ENCODE measurements at places on chromosomes 11 and 22. TPM values are rescaled to one million over a fixed set of nuclear protein-coding genes. Genes with fewer than 3 reads are reported as not detected.

- no peak for DNase-seq
Observed at GRCh38 chr11:132447761-132448160, 1077.3 kb downstream of the NTM start.

DNA sequence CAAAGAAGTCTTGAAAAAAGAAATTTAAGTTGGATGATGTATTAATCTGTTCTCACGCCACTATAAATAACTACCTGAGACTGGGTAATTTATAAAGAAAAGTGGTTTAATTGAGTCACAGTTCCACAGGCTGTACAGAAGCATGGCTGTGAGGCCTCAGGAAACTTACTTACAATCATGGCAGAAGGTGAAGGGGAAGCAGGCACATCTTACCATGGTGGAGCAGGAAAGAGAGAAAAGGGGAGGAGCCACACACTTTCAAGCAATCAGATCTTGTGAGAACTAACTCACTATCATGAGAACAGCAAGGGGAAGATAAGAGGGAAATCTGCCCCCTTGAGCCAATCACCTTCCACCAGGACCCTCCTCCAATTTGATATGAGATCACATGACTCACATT is 65.7 kb upstream of the AMOTL1 start:
- DNase-seq, result no peak

DNA sequence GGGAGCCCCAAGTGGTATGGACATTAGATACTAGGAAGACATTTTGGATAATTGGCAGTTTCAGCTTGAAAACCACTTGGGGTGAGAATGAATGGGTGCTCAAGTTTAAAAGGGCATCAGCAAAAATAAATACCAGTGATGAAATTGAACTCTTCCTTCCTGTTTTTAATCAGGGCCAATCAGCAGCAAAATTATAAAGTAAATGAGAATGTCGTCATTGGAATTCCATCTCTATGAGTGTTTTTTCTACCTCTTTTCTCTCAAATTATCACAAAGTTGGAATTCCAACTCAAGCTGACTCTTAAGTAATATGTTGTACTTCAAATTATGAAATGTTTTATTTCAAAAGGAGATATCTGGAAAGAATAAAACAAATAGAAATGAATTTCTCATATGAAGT is 730.6 kb downstream of the METTL15 start:
- DNase-seq, result no peak

DNA sequence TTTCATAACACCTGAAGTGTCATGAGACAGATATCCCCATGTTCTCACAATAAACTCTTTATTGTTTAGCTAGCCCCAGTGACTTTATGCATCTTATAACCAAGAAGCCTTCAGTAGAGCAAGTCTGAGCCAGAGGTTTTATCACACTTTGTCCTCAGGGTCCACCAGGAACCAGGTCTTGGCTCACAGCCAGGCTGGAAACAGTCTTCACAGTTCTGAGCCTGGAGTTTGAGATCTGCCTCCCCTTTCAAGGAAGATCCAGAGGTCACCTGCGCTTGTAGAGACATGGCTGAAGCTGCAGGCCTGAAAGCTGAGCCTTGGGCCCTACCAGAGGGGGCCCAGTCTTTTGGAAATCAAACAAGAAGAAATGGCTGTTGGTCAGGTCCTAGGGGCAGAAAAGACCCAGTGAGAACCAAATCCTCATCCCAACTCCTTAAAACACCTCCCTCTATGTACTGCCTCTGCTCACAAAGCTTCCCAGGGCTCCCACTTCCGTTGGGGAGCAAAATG is 3.5 kb downstream of the RRP8 start:
- DNase-seq, result no peak

DNA sequence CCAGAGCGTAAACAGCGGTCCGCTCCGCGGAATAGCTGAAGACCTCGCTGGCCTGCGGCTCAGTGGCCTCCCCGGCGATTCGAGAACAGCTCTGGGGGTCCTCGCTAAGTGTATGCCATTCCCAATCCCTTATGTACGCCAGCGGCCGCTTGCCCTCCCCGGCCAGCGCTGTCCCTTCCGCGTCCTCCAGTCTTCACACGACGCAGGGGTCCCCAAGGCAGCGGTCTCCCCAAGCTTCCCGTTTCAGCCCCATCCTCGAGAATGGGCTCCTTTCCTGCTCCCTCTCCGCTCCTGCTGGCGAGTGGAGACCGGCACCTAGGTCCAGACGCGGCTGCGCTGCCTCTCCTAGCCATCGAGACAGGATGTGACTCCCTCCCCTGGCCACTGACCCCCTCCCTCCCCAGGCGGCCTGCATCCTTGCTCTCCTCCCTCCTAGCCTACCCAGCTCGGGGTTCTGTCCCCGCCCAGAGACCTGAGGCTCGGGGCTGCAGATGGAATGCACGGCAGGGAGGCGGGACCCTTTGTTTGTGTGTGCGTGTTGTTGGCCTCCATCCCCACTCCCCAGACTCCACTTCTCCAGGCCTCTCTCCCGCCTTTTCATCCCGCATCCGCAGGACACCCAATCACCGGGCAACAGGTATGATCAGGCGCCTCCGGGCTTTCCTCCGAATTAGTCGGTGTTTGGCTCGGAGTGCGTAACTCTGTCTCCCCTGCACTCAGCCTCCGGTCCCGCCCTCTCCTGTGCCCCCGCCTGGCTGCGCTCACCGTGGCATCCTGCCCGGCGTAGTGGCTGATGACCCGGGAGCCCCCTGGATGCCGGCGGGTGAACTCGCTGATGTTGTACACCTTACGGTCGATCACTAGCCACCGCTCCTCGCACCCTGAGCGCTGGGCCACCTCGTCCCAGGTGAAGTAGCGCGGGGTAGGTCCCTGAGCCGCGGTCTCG is 740 bp downstream of the FADS1 start:
- peak; percentile 81 for DNase-seq

DNA sequence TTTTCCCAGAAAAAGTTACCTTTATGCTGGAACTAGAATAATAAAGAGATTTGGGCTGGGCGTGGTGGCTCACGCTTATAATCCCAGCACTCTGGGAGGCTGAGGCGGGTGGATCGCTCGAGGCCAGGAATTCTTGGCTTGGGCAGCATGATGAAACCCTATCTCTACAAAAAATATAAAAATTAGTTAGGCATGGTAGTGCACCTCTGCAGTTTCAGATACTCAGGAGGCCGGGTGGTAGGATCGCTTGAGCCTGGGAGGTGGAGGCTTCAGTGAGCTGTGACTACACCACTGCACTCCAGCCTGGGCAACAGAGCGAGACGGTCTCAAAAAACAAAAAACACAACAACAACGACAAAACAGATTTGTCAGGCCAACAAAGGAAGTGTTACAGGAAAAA is 119.3 kb upstream of the OR9Q1 start:
- no peak for DNase-seq

DNA sequence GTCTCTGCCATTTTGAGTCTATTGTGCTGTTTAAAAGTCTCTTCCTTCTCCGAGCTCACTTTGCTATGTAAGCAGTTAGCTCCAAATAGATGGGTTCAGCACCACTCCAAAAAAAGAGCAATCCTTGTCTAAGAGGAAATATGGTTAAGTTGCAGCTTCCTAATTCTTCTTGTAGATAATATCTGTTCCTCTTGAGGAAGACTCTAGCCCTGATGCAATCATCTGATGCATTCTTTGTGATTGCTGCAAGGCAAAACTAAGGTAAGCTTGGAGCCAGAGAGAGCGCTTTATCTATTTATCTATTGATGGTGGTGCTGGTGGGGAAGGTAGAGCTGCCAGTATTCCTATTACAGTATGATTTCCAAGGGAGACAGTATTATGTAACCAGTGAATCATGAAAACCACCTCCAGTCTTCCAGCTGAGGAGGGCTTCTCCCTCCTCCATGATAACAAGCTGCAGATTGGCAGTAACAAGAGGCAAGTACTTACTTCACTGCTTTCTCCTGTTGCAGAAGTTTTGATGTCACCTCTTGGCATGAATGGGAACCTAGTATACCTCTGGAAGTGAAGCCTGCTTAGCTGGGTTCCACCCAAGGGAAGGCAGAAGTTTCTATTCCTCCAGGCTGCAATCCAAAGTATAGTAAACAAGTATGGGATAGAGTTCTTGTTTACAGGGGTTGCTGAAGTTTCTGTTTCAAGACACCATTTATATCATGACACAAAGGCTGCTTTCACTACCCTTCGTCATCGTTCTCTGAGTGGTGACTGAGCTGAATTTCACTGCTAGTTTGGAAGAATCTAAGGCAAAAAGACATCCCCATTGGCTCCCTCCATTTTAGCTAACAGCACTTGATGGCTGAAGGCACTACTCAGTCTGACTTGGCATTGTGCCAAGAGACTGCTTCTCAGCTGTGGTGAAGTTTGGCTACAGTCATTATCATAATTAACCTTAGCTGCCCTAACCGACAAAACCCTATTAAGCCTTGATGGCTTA is 49.7 kb downstream of the FDX1 start:
- peak; percentile 25 for DNase-seq

Gene PTPRJ
- polyA plus RNA-seq, result 9.3 TPM

DNA sequence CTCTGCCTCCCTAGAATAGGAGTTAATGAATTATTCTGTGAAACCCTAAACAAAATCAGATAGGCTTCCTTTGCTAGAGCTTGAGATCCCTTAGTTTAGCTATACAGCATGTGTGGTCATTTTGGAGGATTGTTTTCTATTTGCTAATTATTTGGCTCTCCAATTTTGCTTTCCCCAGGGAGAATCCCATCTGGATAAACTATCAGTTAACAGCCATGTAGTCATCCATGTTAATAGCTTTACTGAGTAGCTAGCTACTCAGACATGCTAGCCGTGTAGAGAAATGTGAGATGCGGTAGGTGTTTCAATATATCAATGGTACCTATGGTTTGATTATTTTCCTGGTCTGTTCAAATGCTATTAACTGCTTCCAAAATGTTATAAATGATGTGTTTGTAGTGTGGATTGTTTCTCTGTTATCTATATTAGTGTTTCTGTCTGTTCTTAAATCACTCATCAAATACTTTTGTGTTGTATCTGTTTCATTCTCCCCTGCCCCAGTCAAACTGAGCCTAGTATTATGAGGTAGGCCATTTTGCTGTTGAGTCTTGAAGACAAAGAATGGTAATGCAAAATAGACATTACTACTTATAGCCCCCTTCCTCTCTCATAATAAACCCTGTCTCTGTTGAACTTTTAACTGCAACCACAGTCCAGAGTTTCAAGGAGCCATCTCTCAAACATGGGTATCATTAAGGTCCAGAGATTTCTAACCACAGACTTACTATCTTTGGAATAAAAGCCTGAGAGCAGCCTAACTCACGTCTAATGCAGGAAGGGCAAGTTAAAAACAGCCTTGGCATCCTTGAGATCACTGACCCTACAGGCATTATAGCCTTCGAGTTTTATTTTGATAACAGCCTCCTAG is 56.1 kb upstream of the GRAMD1B start:
- DNase-seq, result no peak
